ENCODE measurements at places on chromosomes 12 and 14.

DNA sequence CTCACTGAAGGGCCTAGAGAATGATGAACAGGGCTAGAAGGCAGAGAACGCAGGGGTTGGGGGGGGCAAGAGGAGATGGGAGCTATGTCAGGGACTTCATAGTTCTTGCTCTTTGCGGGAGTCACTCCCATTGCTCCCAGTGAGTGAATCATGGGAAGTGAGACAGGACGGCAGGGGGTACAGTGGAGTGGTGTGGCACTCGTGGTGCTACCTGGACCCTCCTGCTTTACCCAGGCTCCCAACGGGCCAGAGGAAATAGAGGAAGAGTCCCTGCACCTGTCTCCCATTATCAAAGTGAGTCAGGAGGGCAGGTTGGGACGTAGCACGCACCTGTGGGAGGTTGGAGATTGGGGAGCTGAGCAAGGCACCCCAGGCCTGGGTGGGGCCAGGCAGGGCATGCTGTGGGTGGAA, 1.3 kb upstream of the KRT8 start:
- DNase-seq = no peak

GRCh38 chr12:22626406-22626805, 1.4 kb downstream of the ETNK1 start:
- DNase-seq = no peak

DNA sequence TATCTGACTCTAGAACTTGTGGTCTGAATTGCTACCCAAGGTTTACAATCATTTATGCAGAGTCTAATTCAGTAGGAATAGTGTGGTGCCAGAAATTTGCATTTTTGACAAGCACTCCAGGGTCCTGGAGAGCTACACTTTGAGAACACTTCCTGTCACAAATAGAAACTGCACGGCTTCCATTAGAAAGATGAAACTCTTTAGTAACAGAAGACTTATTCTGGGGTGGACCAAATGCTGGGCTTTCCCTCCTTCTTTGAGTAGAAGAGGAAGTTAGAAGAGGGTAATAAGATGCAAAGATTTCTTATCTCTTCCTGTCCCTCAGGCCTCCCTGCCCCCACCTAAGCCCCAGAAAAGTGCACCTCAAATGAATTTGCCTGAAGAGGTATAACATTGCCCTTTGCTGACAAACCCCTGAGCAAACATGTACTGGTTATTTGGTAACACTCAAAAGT, 28.4 kb downstream of the DGLUCY start:
- no peak for DNase-seq

GRCh38 chr12:127273626-127274025, 993.3 kb upstream of the TMEM132C start:
- DNase-seq = no peak

- no peak for DNase-seq
Measured at GRCh38 chr14:34833549-34834523, 41.3 kb downstream of the BAZ1A start.

DNA sequence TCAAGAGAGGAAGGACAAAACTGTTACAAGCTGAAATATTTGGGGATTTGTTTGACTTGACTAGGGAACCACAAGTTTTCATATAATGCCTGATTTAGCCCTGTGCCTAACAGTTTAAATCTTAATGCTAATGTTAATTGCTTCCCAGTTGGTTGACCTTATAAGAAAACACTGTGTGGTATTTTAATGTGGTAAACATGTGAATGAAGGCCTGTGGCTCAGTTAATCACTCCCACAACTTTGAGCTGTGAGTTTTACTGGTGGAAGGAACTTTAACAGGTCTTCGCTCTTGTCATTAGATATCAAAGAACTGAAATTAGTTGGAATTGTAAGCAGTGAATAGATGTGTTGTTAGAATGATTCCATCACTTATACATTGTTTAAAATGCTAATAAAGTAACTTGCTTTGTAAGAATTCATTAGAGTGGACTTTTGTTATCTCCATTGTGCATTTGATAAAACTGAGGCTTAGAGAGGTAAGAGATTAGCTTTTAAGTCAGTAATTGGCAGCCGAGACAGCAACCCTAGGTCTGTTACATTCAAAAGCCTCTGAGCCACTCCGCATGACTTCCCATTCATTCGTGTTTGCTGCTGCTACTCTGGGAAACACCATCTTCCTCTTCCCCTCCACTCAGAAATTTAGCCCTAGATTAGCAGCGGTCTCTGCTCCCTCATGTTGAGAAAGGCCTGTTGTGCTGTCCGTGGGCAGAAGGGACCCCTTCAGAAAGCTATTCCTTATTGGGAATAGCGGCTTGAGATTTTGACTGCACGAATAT, 1.0 kb upstream of the TBK1 start:
- DNase-seq = no peak

DNA sequence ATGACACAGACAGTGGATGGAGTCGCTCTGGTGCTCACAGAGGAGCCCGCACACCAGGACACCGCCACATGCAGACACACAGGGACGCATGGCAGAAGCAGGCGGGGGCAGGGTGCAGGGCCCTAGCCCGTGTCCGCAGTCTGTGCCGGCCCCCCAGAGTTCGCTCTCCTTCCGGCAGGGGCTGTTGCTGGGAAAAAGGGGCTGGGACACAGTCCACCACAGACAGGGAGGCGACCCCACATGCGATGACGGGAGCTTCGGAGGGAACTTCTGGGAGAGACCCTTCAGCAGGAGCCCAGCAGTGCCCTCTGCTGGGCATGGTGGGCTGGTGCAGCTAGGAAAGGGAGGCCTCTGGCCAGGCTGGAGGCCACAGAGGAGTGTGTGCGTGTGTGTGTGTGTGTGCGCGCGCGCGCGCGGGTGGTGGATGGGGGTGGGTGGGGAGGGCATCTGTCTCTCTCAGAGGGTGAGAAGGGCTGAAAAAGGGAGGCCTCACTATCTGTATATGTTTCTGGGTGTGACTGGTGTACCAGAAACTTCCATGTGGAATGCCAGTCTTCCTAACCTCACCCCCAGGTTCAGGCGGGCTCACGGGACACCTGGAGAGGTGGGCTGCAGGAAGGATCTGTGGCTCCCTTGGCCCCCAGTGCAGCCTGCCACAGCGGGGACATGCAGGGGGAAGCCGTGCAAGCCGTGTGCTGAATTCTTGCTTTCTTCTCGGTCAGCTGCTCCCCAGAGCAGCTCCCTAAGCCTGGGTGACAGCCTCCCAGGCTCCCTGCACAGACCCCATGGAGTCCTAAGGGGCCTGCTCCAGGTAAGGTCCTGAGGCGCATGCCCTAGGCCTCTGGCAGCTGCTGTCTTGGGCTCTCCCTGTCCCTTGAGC, 60.7 kb downstream of the PLEKHG3 start:
- peak; percentile 73 for DNase-seq
